Natural killer cell (primary cell): ENCODE measurements at places on chromosomes 1 and 21.

DNA sequence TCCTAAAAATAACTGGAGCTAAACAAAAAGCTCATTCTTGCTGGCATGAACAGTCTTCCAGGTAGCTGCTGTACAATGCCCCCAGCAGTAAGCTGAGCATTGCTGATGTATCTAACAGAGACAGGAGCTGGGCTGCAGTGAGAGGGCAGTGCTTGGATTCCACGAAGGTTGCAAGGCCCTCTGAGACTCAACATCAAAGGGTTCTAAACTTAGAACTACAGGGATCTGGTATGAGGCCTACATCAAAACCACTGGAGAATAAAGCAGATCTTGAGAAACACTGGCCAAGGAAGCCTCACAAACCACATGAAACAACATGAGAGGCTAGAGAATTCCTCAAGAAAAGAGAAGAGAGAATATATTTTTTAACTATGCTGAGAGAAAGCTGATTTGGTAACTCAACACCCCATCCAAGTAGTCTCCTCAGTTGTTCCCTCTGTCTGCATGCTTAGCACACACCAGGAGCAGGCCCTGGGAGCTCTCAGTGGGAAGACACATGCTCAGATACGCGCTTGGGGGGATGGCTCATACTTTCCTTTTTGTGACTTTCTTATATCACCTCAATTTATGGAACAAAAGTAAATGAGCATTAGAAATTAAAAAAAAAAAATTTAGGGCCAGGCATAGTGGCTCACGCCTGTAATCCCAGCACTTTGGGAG lies 27.7 kb downstream of the DSTYK start:
- H3K4me3 ChIP-seq, result no peak overlapping the region
- DNase-seq, result no peak
- H3K27me3 ChIP-seq, result no peaks in the 10 kb centered on the region
- peaks cover 3% of the 10 kb centered on the region for H3K4me1 ChIP-seq

DNA sequence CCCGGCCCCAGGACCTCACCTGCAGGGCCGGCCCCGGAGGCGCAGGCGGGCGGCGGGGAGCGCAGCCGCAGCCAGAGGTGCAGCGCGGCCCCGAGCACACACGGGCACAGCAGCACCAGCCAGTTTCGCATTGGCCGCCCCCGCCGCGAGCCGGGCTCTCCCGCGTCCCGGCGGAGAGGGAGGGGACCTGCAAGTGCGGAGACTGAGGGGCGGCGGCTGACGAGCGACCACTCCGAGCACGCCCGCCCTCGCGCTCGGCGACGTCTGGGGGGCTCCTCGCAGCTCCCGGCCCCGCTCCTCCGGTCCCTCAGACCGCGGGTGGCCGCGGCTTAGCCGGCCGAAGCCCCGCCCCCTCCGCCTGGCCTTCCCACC lies at the start of gene B3GALNT2:
Gene B3GALNT2, minus strand, starts transcription at position 331 of the 372 bp plus-strand sequence. Its CDS starts 200 bp downstream, at position 131.
- no peaks in the 10 kb centered on the region for H3K36me3 ChIP-seq
- H3K27ac ChIP-seq, result peak within 1 kb of the TSS; percentile 96
- H3K27me3 ChIP-seq, result no peaks in the 10 kb centered on the region
- peak within 1 kb of the TSS; percentile 98 for H3K4me3 ChIP-seq
- peaks cover 11% of the 10 kb centered on the region for H3K4me1 ChIP-seq

DNA sequence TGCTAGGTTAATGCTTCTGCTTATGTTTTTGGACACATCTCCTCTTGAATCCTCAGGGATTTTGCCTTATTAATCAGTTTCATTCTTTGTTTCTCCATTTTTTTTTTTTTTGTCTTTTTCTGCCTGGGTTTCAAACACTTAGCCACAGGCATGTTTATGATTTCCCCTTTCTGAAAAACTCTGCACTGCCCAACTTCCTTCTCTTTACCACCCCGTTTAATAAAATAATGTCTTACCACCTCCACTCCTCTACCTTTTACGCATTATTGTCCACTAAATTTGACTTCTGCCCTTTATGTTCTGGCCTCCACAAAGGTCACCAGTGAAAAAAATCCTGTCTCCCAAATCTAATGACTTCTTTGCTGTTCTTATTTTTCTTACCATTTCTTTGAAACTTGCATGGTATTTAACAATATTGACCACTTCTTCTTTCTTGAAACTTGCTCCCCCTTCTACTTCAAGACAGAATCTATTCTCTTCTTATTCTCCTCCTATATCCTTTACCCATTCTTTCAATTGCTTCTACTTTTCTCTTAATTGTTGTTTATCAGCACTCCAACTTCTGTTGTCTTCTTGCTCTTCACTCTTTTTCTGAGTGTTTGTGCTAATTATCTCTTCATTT lies 150.3 kb downstream of the TNFSF18 start:
- no peak for DNase-seq
- H3K36me3 ChIP-seq, result no peaks in the 10 kb centered on the region
- H3K4me1 ChIP-seq, result peaks cover 3% of the 10 kb centered on the region
- H3K4me3 ChIP-seq, result no peak overlapping the region

- no peak overlapping the region for H3K27ac ChIP-seq
- DNase-seq, result no peak
- H3K27me3 ChIP-seq, result no peaks in the 10 kb centered on the region
- H3K36me3 ChIP-seq, result peaks cover 39% of the 10 kb centered on the region
- H3K4me3 ChIP-seq, result no peak overlapping the region
Measured at GRCh38 chr21:42286416-42286815, 28.8 kb downstream of the TFF3 start.
